ENCODE measurements at places on chromosomes 12 and 14.

- no peak for DNase-seq
Measured at GRCh38 chr12:111435661-111436201, 30.0 kb downstream of the SH2B3 start.

DNA sequence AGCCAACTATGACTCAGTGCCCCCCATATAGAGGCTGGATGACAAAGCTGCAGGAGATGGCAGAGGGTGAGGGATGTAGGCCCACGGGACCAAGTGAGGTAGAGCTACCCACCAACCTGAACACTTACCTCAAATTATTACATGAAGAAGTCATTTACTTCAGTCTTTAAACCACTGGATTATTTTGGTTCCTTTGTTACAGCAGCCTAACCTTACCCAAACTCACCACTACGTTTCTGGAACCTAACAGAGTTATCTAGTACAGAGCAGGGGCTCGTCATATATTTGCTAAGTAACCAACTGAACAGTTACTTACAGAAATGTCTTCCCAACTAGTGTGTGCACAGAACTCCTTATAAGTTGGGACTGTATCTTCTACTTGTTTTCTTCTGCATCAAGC lies 85.2 kb upstream of the IGF1 start:
- DNase-seq: no peak

DNA sequence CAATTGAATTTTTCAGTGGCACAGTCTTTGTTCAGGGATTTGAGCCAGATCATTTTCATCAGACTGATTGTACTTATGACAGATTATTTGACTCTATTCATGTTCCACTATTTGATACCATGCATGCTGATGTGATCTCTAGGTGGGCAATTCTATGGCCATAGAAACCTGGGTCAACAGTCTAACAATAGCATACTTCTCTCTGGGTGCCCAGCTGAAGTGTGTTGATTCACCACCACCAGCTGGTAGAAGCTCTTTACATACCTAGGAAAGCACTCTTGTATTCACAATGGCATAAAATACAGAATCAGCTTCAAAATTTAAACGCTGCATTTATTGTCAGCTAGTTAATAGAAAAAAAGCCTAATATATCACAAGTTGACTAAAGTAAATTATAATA lies 90.2 kb upstream of the TMTC2 start:
- no peak for DNase-seq

DNA sequence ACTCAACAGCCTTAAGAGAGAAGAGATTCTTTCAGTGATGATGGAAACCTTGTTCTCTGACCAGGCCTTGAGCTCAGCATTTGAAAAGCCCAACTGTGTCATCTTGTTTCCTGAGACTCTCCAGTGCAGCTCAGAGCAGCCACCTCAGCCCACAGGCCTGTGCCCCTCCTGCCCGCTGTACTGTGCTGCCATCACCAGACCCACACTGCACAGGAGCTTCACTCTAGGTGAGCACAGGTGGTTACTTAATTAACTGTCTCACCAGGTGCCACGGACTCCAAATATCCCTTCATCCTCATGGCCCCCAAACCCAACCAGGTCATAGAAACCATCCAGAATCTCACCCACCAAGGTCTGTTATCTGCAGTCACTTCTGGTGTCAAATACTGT lies 51.3 kb downstream of the JAG2 start:
- DNase-seq: peak; percentile 15

DNA sequence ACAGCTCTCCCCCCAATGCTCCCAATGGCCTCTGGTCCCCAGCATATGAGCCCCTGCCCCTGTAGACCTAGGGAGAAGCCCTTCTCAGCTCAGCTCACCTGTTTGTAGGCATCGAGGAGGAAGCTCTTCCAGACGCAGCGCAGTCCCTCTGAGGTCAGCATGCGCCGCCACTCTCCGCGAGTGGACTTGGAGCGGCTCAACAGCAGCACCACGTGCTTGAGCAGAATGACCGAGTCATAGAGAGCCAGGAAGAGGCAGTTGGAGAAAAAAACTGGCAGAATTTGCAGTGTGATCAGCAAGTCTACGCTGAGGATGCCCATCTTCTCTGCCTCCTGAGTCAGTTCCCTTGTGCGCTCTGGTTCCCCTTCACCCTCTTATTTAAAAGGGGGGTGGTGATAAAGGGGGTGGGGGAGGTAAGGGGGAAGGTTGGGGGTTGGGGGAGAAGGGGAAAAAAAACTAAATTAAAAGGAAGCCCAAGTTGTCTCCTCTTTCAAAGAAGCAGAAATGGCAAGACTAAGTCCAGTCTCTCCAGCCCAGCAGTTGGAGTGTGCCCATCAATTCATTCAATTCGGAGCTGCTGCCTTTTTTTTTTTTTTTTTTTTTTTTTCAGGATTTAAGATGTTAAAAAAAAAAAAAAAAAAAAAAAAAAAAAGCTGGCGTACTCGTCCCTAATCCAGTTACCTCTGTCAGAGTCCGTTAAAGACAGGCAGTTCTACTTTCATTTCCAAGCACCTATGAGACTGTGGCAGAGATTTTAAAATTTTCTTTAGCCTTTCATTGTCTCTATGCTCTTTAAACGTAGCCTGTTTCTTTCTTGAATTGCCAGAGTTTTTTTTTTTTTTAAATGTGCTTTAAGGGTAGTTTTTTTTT lies at the start of gene DIO2:
TSS of gene DIO2 (minus strand) at position 352 of the 870 bp plus-strand sequence. CDS start at position 320, 32 bp downstream.
- DNase-seq: no peak

DNA sequence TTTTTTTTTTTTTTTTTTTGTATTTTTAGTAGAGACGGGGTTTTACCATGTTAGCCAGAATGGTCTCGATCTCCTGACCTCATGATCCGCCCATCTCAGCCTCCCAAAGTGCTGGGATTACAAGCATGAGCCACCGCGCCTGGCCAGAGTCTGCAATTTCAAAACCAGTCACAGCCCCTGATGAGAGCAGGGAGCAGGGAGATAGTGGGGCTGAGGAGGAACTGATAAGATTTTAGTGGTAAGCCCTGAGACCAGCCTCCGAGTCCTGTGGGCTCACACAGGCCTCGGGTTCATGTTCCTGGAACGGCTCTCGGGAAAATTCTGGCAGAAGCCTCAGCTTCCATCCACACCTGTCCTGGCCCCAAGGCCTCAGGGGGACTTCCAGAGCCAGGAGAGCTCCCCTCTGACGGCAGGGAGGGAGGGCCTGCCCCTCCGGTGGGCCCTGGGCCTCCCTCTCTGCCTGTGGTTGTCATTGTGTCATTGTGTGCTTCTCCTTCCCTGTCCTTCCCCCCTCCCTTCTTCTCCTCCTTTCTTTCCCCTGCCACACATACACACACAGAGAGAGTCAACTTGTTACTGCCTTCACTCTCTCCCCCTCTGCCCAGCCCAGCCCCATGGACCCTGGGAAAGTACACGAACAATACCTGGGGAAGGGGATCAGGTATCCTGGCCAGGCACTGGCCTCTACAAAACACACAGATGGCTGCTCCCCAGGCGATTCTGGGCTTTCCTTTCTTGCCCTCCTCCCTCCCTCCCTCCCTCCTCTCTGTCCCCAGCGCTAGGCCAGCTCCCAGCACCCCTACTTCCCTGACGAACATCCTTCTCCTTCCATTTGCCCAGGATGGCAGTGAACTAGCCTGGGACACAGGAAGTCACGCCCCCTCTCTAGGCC lies 294.1 kb downstream of the DPF3 start:
- no peak for DNase-seq

DNA sequence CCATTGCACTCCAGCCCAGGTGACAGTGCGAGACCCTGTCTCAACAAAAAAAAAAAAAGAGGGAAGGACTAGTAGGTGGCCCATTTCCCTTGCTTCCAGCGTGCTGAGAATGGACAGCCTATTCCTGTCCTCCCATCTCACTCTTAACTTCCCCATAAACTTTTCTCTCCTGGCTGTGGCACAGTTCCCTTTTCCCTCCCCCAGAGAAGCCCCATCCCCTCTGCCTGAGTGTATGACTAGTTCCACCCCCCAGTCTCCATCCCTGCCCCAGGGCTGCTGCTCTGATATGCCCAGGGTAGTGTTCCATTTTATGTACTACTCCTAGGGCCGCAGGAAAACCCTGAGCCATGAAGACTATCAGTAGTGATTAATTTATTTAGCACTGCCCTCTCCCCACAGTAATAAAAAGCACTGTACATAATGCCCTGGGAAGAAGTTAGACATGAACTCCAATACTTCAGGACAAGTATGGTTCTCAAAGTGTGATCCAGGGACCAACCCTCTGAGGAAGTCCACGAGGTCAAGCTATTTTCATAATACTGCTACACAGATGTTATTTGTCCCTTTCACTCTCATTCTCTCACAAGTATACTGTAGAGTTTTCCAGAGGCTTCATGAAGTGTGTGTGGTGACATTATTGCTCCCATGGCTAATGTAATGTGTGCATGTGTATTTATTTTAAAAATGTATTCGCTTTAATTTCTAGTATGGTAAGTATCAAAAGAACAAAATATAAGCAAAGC lies 11.5 kb upstream of the CHD4 start:
- no peak for DNase-seq

- no peak for DNase-seq
Measured at GRCh38 chr12:45049912-45050750, 768 bp downstream of the DBX2 start.

DNA sequence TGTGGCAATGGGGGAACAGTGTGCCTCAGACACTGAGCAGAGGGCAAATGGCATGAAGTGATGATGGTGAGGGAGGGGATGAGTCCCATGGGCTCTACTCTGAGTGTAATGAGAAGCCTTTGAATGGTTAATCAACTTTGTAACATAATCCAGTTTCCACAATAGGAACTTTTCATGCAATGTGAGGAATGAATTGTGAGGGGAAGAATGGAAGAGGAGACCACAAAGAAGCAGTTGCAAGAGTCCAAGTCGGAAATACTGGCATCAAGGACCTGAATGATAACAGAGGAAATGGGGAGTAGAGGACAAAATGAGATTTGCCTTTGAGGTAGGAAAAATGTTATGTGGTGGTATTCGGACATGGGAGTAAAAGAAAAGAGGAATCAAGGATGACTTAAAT lies 476.9 kb upstream of the PRICKLE1 start:
- no peak for DNase-seq

- DNase-seq: no peak
Measured at GRCh38 chr14:23377573-23378563, 1.0 kb downstream of the CMTM5 start.

DNA sequence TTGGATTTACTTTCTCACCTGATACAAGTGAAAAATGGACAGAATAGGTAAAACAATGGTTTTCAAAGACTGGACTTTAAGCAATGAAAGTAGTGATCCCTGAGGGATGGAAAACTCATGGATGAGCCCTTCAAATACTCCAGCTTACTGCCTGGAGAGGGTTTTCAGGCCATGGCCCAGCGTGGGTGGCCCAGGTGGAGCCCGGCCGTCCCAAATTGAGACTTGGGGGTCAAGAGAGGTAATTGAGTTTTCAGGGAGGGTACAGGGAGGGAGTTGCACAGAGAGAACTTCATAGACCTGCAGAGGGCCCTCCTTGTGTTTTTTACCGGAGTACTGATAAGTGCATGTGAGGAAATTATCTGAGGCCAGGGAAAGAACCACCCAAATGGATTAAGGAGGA lies 37.2 kb downstream of the RAN start:
- no peak for DNase-seq

- no peak for DNase-seq
Measured at GRCh38 chr12:12016284-12017100, 54.2 kb upstream of the BCL2L14 start.

DNA sequence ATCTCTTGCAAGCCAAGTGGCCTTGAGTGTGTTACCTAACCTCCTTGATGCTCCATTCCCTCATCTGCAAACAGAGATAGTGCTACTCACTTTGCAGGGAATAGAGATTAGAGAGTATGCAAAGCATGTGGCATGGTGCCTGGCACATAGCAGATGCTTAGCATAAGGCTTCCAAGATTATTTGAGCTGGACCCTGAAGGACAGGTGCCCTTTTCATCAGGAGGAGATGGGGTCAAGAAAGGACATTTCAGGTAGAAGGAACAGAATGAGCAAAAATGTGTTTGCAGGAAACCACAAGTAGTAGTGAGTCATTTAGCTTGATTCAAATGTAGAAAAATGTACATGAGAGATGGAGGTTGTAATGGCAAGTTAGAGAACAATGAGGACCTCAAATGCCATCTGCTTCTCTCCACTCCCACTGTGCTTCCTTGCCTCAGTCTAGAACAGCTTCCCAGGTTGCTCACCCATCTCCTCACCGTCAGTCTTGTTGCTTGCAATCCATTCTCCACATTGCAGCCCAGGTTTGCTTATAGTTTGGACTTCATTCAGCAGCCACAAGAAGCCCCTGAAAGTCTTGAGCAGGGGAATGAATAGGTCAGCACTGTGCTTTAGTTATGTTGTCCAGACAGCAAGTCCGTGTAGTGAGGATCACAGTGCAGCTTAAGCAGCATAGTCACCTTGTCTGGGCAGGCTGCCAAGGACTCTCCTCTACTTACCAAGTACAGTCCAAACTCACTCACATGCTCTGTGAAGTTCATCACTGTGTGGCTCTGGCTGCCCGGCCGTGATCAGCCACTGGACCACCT lies 536.3 kb upstream of the CCDC196 start:
- no peak for DNase-seq

DNA sequence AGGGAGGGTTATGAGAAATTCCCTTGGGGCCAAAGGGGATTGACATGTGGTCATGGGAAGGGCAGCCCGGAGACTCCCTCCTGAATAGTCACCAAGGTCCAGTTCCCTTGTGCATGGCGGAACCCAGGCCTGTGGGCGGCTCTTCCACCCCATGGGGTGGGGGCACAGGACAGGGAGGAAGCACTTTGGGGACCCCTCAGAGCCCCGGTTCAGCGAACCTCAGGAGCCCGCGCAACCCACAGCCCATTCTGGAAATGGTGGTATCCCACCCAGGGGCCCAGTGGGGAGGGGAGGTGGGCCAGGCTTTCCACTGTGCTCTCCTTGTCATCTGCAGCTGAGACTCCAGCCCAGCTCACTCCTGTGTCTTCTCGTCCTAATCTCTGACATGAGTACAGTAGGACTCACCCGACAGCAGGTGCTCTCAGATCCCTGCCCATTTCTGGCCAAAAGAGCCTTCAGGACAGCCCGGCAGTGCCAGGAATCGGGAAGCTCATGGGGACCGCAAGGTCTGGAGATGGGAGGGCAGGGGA lies 255.2 kb upstream of the SFSWAP start:
- DNase-seq: no peak

DNA sequence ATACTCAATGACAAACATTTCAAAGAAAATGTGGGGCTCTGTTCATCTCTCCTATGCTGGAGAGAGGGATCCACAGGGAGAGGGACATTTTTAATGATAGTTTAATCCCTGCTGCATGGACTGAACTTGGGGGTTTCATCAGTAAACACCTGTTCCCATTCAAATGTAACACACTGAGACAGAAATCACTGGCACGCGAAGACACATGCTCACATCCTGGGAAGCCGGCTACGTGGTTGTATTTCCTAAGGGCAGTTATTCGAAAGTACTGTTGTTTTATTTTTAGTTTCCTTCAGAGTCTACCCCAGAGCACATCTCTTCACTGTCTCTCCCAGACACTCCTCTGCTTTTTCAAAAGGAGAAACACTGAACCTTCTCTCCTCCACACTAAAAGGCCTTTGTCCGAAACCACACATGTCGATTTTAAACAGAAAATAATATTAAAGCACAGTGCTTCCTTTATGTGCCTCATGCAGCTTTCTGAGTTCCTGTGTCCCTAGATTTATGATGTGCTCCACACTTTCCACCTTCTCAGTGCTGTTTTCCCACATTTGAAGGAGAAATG lies 52.8 kb downstream of the PTHLH start:
- no peak for DNase-seq
